ENCODE measurements at places on chromosomes 12 and 14.
A peak's percentile ranks its signal among the peaks of the same experiment; 100 is the strongest.

- no peak for DNase-seq
Measured at GRCh38 chr14:74459289-74459946, 33.4 kb upstream of the SYNDIG1L start.

GRCh38 chr12:121253638-121254335 is 42.7 kb downstream of the CAMKK2 start:
- no peak for DNase-seq

- DNase-seq = no peak
Measured at GRCh38 chr12:53101931-53102781, 1.1 kb upstream of the SOAT2 start.

DNA sequence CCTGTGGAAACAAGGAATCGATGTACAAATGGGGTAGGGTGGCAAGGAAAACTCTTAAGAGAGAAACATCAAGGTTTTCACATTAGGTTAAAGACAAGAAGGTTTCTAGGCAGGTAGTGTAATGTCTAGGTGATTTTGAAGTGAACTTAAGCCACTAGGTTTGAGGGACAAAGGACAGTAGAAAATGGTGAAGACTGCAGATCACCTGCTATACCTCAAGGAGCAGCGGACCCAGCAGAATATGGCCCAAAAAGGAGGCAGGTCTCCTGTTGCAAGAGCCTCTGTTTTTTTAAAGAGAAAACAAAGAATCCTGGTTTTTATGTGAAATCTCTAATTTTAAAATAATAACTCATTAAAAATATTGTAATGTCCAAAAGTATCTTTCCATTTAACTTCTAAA is 178.1 kb downstream of the ACSS3 start:
- DNase-seq = no peak

GRCh38 chr12:132414634-132415326 is 75.2 kb upstream of the FBRSL1 start:
- DNase-seq = peak; percentile 64

- DNase-seq = no peak
Measured at GRCh38 chr12:15644700-15645099, 144.5 kb downstream of the EPS8 start.

GRCh38 chr12:113862590-113863454 is 103.3 kb downstream of the RBM19 start:
- peak; percentile 87 for DNase-seq
